Activated naive CD4-positive, alpha-beta T cell treated with anti-CD3 and anti-CD28 coated beads, Interleukin-2, amount 50 U/mL, for 72 hours (primary cell): ENCODE measurements at places on chromosomes 6 and 20.

DNA sequence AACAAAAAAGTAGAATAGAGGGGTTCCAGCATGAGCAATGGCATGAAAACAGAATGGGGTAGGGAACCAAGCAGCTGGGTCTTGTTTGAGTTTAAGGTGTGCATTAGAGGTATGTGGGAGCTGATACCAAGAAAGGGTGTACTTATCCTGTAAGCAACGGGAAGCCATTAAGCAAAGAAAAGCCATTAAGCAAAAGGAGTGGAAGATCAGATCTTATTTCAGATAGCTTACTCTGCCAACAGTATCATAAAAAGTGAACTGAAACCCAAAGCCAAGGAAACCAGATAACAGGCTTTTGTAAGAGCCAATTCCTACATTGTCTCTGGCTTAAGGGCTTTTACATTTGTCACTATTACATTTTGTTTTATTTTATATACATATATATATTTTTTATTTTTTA lies 21.3 kb upstream of the BEND6 start:
- no peak for DNase-seq

DNA sequence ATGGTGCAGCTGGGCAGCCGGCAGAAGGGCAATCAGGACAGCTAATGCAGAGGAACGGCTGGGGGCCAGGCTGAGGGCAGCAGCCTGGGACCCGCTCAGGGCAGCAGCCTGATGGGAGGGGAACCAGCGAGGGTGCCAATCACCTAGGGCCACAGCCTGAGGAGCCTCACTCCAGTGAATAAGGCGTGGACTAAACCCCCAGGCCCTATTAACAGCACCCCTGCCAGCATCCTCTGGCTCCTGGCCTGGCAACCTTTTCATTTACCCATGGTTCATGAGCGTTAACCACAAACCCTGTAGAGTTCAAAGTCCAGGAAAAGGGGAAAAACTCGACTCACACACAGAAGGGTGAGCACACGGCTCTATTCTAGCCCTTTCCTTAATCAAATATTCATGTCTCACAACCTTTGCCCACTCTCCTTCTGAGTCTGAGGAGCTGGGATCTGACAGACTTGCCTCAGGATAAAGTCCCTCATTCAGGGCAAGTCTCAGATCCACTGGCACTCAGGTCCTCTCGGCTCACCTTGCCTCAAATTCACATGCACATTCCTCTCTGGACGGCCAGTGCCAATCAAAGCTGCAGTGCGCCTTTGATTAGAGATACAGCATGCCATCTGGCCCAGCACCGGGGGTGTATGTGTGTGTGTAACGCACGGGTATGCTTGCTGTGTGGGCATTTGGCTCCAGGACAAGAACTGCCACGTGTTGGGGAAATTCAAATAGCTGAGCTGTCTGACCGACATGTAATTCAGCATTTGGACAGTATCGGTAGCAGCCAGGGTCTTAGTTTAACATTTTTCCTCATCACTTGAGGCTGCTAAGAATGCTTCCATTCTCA lies 86.9 kb upstream of the TRAF3IP2 start:
- no peak for DNase-seq

- no peak for DNase-seq
These were observed 119.9 kb upstream of the ARID1B start for GRCh38 chr6:156657296-156657695.

DNA sequence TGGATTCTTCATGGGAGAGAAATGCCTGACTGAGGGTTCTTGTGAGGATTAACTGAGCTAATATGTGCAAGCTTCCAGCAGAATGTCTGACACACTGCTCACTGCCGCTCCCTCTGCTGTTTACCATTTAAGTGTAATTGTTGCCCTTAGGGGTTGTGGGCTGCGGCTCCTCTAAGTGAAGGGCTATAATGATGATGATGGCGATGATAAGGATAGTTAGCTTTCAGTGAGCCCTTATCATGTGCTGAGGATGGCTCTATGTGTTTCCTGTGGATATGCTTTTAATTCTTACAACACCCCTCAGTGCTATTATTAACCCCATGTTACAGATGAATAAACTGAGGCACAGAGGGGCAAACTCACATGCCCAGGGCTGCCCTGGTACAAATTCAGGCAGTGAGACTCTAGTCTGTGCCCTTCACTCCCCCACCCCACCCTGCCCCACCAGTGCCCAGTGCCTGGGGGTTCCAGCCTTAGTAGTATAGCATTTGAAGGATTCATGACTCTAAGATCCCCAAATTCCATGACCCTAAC lies 33.4 kb downstream of the TGM2 start:
- no peak for DNase-seq

DNA sequence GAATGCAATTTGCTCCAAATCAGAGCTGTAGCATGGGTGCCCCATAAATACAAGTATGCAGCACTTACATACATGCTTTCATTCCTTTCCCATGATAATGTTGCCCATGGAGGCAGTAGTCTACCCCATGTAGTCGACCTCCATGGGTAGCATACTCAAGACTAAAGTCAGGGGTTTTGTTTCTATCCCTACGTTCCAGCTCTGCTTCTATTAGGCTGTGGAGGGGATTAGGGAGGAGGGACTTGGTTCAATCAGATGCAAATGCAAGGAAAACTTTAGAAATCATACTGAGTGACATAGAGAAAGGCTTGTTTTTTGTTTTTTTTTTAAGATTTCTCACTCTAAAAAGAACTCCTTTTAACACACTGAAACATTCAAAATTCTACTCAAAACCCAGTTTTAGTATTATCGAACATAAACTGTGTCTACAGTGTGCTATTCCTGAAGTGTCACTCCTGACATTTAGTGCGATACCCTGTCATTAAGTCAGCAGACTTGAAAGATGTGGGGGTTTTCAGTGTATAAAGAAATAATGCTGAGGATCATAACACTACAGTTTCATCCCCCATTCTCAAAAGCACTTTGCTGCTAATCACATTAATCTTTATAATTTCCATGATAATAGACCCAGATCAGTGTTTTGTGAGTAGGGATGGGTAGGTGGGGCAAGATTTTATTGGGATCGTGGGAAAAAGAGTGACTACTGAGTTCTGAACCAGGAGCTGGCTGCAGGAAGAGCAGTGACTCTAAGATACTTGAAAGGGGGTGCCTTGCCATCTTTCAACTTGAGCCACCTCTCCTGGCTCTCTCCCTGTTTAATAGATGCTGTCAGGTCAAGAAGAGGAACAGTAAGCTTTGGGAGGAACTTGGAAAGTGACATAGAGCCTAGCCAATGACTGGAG lies 40.4 kb upstream of the SCML4 start:
- DNase-seq: no peak

DNA sequence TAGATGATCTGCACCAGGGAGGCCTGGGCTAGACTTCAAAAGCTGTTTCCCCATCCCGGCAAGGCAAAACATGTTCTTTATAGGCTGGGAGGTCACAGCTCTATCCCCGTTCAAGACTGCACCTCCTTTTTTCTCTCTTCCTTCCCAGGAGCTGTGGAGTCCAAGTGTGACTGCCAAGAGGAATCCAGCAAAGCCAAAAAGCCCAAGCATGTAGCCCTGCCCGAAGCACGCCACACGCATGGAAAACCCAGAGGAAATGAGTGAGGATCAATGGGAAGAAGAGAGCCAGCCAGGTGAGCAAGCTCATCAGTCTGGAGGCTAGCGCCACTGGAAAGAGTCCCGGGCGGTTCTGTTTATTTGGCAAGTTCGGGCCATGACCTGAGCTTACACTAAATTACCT lies 240.4 kb downstream of the PRL start:
- no peak for DNase-seq

DNA sequence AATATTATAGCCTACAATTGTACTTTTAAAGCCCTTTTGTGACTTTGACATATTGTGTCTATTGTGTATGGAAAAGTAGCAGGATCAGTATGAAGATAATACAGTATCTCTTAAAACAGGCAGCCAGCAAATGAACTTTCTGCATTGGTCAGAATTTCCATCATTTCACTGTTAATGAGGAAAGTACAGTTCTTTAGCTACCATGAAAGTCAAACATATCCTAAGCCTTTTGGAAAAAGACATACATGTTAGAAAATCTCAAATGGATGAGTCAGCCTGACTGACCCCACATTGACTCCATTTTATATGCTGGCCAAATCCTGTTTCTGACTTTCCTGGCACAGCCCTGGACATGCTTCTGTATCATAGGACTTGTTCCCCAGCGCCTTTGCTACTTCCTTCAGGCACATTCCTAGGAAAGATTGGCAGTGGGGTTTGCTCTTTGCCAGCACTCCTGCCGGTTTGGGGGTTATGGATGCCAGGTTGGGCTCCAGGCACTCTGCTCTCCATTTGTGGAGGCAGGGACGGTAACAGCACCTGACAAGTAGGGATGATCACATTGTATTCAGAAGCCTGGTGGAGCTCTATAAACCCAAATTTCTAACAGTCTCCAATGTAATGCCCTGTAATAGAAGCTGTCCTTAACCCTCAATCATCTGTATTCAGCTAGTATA lies 43.7 kb downstream of the TOP1 start:
- no peak for DNase-seq

DNA sequence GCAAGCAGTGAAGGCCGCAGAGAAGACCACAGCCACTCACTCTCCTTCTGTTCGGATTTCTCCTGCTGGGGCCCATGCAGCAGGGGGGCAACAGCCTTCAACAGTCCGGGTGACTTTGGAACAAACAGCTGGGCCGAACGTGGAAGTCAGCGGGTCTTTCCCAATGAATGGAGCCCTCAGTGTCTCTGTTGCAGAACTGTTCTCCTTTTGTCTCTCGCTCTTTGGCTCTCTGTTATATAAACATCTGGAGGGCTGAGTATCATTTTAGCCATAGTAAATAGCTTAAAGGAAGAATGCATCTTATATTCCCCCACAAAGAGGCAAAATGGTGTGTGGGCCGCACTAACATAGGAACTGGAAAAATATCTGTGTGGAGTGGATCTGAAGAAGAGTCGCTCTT lies 136.7 kb upstream of the RALGAPA2 start:
- no peak for DNase-seq
